Aortic smooth muscle cell (primary cell): ENCODE measurements at places on chromosomes 13 and 19. TPM values are rescaled to one million over a fixed set of nuclear protein-coding genes. Genes with fewer than 3 reads are reported as not detected.

ACER1 gene
- not detected in 2 replicates for total RNA-seq

RRAS gene
- total RNA-seq: 44.3 and 46.8 TPM in 2 replicates

F10 gene
- total RNA-seq: 5.7 and 5.8 TPM in 2 replicates

IFT88 gene
- 14.4 and 16.9 TPM in 2 replicates for total RNA-seq

FCAR gene
- not detected in 2 replicates for total RNA-seq

KCTD4 gene
- total RNA-seq: 0.13 and 0.50 TPM in 2 replicates

ABCA7 gene
- 3.7 and 4.2 TPM in 2 replicates for total RNA-seq

FCGBP gene
- total RNA-seq: 0.13 and 0.19 TPM in 2 replicates

TEKTIP1 gene
- total RNA-seq: not detected in 2 replicates

PLEKHA4 gene
- 17.2 and 18.3 TPM in 2 replicates for total RNA-seq

CACNG8 gene
- 0.12 and 0.26 TPM in 2 replicates for total RNA-seq

AP1M2 gene
- total RNA-seq: 0.19 TPM in 1 of 2 replicates, not detected in the other

IGFL1 gene
- not detected in 2 replicates for total RNA-seq

KIR2DL3 gene
- total RNA-seq: not detected in 2 replicates

GPC5 gene
- total RNA-seq: not detected in 2 replicates

GPR183 gene
- not detected in 2 replicates for total RNA-seq

LGI4 gene
- 0.06 and 0.13 TPM in 2 replicates for total RNA-seq

KIR2DL1 gene
- total RNA-seq: not detected in 2 replicates

ACP7 gene
- total RNA-seq: 0.12 TPM in 1 of 2 replicates, not detected in the other

RASIP1 gene
- 1.1 and 2.1 TPM in 2 replicates for total RNA-seq
